Brain microvascular endothelial cell (primary cell): ENCODE measurements at places on chromosomes 3 and 15.

DNA sequence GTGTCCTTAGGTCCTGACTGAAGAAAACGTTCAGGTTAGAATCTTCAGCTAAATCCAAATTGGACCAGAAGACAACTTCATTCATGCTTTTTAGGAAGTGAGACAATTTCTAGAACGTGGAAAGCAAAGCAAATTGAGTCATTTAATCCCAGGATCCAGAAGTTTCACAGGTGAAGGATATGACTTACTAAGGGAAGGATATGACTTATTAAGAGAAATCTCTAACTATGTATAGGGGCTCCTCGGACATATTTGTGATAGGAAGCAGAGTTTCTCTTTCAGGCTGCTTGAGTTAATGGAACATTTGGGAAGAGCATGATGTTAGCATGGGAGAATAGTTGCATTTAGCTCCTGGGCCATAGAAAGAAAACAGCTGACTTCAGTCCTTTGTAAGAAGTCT lies 16.1 kb upstream of the PLOD2 start:
- DNase-seq = no peak

GRCh38 chr3:71144525-71145253 lies 438.8 kb downstream of the FOXP1 start:
- DNase-seq = no peak

DNA sequence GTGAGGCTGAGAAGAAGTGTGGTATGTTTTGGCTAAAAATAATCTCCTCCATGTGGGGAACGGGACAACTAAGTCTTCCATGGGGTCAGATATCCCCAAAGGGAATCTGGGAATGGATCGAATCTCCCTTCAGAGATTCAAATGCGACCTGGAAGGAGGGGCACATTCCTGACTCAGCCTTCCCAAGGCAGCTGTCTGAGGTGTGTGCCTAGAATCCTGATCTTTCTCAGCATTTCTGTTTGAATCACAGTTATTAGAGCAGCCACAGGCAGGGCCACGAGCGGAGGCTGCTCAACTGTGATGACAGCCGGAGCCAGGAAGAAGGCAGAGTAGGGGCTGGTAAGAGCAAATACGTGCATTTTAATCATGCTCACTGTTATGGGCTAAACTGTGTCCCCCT lies 135.1 kb downstream of the ADAMTS17 start:
- DNase-seq = no peak

- DNase-seq = no peak
These were observed 29.7 kb upstream of the SHC4 start for GRCh38 chr15:48993380-48993779.

GRCh38 chr3:38984110-38984509 lies 67.6 kb downstream of the SCN11A start:
- DNase-seq = no peak

DNA sequence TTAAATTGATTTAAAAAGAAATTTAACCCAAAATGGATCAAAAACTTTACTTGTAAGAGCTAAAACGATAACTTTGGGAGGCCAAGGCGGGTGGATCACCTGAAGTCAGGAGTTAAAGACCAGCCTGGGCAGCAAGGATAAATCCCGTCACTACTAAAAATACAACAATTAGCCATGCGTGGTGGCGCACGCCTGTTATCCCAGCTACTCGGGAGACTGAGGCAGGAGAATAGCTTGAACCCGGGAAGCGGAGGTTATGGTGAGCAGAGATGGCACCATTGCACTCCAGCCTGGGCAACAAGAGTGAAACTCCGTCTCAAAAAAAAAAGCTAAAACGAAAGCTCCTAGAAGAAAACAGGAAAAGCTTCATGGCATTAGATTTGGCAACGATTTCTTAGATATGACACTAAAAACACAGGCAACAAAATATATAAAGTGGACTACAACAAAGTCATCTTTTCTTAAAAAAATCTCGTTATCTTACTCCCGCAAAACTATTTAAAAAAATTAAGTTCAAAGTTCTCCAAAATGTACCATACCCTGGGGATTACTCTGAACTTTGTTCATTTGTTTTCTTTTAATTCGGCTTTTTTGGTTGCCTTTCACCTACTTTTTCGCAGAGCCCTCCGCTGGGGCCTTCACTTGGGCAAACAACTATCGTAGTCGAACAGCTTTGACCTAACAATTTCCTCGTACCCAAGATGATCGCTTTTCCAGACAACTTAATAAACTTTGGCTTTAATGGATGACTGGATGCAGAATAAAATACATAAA lies 2.9 kb downstream of the HDDC3 start:
- no peak for DNase-seq

DNA sequence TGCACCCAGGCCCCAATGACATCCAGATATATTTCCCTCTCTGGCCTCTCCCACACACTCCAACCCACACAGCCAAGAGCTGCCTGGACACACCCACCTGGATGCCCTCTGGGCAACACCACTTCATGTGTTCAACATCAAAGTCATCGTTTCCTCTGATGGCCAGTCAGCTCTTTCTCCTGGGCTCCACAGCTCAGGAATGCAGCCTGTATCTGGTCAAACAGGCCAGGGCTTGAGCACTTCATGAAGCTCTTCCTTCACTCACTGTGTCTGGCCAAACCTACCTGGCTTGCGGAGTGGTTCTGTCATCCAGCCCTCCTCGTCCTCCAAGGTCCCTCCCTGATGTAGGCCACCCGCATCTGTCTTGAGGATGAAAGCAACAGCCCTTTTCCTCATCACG lies 35.8 kb upstream of the SLC6A11 start:
- no peak for DNase-seq

GRCh38 chr3:197149528-197149927 lies 119.9 kb upstream of the MELTF start:
- no peak for DNase-seq

DNA sequence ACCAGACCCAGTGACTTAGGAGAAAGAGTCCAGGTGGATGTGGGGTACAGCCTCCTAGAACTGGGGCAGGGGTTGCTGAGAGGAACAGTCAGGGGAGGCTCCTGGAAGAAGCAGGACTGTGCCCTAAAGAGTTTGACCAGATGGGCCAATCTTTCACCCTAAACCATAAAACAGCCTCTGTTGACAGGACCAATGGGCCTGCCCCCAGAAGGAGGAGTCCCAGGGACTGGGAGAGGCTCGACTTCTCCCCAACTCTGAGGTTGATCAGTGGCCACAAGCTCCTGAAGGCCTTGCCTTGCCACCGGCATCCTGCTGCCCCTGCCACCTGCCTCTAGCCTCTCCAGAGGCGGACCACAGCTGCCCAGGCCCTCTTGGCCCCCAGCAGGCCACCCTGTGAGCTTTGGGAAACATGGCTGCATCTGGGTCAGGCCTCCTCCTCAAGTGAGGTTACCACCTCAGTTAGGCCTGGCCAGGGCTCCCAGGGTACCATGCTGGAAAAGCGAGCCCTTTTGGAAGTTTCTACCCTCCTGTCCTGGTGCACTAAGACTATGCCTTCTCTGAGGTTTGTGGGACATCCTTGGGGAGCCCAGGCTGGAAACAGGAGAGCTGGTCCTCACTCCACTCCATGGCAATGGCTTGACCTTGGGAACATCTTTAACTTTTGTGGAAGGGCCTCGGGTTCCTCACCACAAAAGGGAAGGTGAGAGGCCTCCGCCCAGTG lies 2.8 kb downstream of the VIPR1 start:
- no peak for DNase-seq

- no peak for DNase-seq
These were observed 108.9 kb upstream of the TRIM42 start for GRCh38 chr3:140568842-140569520.

- DNase-seq = peak; percentile 55
These were observed 66.9 kb upstream of the PRR23C start for GRCh38 chr3:139111392-139112229.

- no peak for DNase-seq
These were observed 13.1 kb downstream of the RSL24D1 start for GRCh38 chr15:55183679-55184078.

DNA sequence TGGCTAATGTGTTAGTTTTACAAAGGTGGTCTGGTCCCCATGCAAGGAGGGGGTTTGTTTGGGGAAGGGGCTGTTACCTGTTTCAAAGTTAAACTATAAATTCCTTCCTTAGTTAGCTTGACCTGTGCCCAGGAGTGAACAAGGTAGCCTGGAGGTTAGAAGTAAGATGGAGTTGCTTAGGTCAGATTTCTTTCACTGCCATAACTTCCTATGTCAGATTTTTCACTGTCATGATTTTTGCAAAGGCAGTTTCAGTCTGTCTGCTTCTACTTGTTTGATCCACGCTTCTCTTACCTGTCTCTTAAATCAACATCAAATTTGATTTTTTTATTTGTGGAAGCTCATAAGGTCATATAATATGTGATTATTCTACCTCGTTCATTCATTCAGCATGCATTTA lies 28.6 kb downstream of the STARD9 start:
- DNase-seq = no peak

DNA sequence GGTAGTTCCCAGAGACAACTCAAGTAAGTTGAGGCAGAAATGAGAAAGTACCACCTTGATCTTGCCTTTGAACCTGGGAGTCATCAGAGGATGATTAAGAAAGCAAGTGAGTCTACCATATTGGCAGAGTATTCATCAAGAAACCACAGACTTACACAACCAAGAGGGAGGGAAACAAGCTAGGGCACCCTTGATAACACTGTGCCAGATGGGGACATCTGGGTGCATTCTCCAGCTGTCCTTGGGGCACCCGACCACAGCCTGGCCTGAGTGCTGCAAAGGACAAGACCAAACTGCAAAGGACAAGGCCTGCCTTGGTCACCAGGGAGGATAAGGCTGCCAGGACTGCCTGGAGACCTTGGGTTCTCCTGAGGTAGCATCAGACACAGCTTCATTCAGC lies 553.6 kb downstream of the EPHB1 start:
- no peak for DNase-seq

DNA sequence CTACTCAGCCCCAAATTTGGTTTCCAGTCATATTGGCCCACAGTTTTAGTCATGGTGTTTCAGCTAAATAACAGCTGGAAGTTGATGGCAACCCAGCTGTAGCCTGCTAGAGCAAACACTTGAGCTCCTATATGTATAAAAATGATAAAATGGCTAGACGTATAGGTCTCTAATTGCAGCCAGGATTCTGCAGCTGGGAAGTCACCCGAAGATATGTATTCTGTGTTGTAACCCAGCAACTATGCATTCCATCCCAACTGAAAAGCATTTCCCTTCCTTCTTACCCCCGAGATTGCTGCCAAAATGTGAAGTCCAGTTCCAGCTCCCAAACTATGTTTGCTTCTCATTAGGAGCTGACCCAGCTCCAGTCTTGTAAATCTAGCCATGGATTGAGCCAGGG lies 408.4 kb downstream of the AGBL1 start:
- no peak for DNase-seq

DNA sequence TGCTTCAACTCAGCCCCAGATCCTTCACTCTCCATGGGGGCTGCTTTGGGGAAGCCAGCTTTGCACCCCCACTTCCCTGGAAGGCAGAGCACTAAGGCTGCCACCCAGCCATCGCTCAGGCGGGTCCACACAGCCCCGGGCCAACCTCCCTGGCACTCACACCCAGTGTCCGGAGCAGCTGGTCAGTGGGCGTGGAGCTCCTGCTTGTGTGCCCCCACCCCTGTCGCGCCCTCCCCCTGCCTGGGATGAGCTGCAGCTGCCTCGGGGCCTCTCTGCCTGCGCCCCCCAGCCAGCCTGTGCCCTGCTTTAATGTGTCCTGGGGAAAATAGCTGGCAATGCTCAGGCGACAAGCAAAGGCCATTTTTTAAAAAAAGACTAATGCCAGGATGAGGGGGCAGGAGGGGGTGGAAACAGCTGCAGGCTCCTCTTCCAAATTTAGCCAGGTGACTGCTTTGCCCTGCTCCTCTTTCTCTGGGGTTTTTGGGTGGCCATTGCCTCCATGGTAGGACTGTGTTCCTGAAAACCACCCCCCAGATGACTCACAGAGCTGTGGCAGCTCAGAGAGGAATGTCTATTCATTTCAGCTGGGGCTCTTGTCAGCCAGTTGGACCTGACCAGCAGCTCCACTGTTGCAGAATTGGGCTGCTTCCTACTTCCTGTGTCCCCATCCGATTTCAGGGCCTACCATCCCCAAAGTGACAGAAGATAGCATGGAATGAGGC lies 65.0 kb downstream of the CEMIP start:
- peak; percentile 35 for DNase-seq

- no peak for DNase-seq
These were observed 29.8 kb upstream of the RHCG start for GRCh38 chr15:89526181-89526580.

GRCh38 chr3:52174896-52175295 lies 20.7 kb upstream of the POC1A start:
- DNase-seq = no peak

DNA sequence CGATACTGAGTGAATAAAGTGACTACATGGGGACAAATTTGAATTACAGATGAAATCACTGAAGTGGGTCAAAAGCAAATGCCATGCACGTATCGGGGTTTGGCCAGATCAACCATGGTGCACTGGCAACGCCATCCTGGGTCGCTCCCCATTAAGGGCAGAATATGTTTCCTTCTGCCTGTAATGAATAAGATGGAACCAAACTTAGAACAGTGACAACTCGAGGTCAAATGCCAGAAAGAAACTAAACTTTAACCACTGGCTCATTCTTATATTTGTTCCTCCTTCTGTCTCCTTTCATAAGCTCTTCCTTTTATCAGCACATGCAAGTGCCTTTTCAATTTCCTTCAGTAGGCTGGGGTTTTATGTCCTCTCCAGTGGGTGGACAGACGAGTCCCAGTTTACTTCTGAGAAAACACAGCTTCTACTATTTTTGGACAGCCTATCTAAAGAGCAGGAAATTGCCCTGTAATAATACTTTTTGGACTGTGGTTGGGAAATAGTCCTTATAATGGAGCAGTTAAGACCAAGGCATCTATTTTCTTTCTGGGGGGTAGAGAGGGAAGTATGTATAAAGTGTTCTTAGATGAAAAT lies 61.4 kb downstream of the WHAMM start:
- no peak for DNase-seq

GRCh38 chr3:65503776-65504175 lies 534.9 kb downstream of the MAGI1 start:
- no peak for DNase-seq

- DNase-seq = no peak
These were observed 505.9 kb downstream of the ZIC1 start for GRCh38 chr3:147915057-147915456.

- DNase-seq = no peak
These were observed 59.2 kb upstream of the TRAK1 start for GRCh38 chr3:42031808-42032480.

- DNase-seq = no peak
These were observed 85.6 kb upstream of the IQSEC1 start for GRCh38 chr3:13158871-13159270.

DNA sequence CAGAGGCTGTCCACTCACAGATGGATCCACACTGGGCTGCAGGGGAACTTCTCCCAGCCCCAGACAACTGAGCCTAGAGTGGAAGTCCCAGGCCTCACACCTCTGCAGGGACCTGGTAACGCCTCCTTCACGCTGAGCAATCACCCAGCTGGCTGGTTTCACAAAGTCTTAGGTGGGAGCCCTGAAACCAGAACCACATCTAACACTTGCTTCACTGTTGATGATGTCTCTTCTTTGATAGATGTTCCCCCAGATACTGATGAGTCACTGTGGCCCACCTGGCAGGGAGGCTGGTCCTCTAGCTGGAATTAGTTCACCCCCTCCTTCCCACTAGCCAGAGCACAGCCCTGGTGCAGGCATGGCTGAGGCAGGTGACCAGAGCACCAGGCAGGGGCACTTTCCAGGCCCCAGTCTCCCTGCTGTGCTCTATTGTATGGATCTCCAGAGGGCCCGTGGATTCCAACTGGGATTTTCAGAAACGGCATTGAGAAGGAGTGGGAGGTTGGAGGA lies 33.5 kb downstream of the MYL3 start:
- DNase-seq = no peak

- DNase-seq = peak; percentile 57
These were observed 47.5 kb downstream of the RAB11A start for GRCh38 chr15:65916664-65917406.
